GM12878 (cell line): ENCODE measurements at places on chromosomes 3 and 15.

GRCh38 chr3:71710906-71711494 is 14.2 kb downstream of the EIF4E3 start:
- DNase-seq = peak; percentile 21

- DNase-seq = no peak
Observed at GRCh38 chr3:195715134-195715533, 5.6 kb upstream of the MUC20 start.

- DNase-seq = no peak
Observed at GRCh38 chr15:38325648-38325990, 73.0 kb downstream of the SPRED1 start.

- DNase-seq = no peak
Observed at GRCh38 chr15:76235186-76235826, 76.0 kb downstream of the ETFA start.

- no peak for DNase-seq
Observed at GRCh38 chr3:117600112-117600511, 890.5 kb downstream of the TUSC7 start.

DNA sequence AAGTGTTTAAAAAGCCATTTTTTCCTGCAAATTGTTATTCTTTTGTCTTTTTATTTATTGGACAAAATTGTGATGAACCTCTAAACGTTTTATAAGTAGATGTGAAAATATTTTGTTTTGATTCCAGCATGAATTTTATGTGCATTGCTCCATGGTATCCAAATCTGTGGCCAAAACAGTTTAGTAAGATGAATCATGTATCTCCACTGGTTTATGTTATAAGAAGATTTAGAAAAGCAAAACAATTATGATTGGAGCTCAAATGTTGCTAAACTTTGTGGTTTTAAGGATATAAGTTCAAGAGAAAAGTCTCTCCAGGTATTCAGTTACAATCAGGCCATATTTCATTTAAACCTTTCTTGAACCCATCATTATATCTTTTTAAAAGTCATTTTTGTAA is 80.9 kb downstream of the NECTIN3 start:
- no peak for DNase-seq

- no peak for DNase-seq
Observed at GRCh38 chr3:194219826-194220410, 84.0 kb downstream of the HES1 start.

- DNase-seq = no peak
Observed at GRCh38 chr3:71551311-71551919, 32.1 kb downstream of the FOXP1 start.

GRCh38 chr15:67832031-67832551 is 6.8 kb downstream of the SKOR1 start:
- no peak for DNase-seq

- no peak for DNase-seq
Observed at GRCh38 chr3:155682426-155683343, 62.2 kb downstream of the PLCH1 start.
